Right lobe of liver (tissue), 6 donors: ENCODE measurements at places on chromosomes 5 and 9. TPM values are rescaled to one million over a fixed set of nuclear protein-coding genes. Genes with fewer than 3 reads are reported as not detected.
A peak's percentile ranks its signal among the peaks of the same experiment; 100 is the strongest.

DNA sequence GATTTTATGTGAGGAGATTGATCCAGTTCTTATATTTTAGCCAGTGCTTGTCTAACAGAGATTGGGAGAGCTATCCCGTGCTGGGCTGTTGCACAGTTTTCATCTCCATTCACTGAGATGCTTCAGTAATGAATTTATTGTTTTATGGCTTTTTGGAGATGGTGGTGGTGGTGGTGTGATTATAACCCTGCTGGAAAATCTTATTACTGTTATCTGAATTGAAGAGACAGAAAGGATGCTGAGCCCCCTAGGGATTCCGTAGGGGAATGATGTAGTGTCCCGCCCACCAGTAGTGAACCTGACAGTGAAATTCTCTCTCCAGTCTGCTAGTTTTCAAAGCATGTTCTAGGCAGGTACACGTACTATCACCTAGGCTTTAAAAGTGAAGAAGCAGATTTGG lies 1.9 kb downstream of the RAI14 start:
- DNase-seq = no peak
- H3K27ac ChIP-seq = no peak overlapping the region
- no peaks in the 10 kb centered on the region for H3K36me3 ChIP-seq
- no peaks in the 10 kb centered on the region for H3K27me3 ChIP-seq

The TMEFF1 gene
- total RNA-seq = not detected

DNA sequence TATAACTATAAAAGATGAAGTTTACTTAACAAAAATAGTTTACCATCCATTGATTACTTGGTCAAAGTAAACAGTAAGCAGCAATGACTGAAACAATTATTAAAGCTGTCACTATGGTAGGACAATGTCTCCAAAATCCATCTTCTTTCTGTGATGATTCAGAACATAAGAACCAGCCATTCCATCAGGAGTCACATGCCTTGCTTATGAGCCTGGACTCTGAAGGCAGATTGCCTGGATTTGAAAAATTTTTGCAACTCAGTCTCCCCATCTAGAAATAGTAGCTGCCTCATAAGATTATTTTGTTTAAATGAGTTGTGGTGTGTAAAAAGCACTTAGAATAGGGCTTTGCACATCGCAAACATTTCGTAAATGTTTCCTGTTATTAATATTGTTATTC lies 136.2 kb downstream of the LIFR start:
- no peaks in the 10 kb centered on the region for H3K4me1 ChIP-seq
- no peak overlapping the region for H3K4me3 ChIP-seq
- H3K27me3 ChIP-seq = no peaks in the 10 kb centered on the region
- H3K36me3 ChIP-seq = no peaks in the 10 kb centered on the region
- no peak for DNase-seq

- no peak for DNase-seq
- H3K36me3 ChIP-seq = no peaks in the 10 kb centered on the region
- H3K4me3 ChIP-seq = no peak overlapping the region
- no peaks in the 10 kb centered on the region for H3K27me3 ChIP-seq
- no peaks in the 10 kb centered on the region for H3K4me1 ChIP-seq
These were observed 55.0 kb downstream of the RASGEF1C start for GRCh38 chr5:180153991-180154390.

DNA sequence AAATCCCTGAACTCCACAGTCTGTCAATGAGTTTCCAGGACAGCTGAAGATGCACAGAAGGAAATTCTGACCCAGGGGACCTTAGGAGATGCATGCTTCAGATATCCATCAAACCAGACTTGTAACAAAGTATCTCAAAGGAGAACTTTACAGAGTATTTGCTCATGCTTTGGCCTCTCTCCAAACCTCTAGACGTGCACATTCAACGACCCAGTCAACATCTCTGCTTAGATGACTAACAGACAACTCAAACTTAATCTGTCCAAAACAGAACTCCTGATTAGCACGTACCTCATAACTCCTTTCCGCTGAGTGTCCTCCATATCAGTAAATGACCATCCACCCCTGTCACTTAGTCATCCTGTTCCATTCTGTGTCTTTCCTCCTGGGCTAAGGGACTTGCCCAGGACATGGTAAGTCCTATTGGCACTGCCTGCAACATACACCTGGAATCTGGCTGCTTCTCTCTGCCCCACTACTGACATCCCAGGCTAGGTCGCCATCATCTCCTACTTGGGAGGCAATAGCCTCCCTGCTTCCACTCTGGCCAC lies 107.4 kb downstream of the LMNB1 start:
- no peak overlapping the region for H3K4me3 ChIP-seq
- H3K4me1 ChIP-seq = no peaks in the 10 kb centered on the region
- no peak for DNase-seq

DNA sequence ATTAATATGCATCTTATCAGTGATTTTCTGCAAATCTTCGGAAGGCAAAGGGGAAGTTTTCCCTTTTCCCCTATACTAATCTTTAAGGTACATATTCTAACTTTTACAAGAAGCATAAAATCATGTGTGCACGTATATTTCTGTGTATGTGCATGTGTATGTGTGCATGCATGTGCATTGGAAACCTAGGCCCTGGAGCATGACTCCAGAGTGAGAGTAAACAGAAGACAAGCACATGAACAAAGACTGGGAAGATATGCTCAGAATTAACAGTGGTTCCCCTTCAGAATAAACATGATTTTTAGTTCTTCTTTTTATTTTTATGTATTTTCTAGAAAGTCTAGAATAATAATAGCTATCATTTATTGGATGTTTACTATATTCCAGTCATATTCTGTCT lies 10.9 kb upstream of the SELENOP start:
- H3K27ac ChIP-seq = no peak overlapping the region
- H3K4me3 ChIP-seq = no peak overlapping the region
- H3K36me3 ChIP-seq = no peaks in the 10 kb centered on the region
- DNase-seq = no peak
- H3K4me1 ChIP-seq = no peaks in the 10 kb centered on the region

DNA sequence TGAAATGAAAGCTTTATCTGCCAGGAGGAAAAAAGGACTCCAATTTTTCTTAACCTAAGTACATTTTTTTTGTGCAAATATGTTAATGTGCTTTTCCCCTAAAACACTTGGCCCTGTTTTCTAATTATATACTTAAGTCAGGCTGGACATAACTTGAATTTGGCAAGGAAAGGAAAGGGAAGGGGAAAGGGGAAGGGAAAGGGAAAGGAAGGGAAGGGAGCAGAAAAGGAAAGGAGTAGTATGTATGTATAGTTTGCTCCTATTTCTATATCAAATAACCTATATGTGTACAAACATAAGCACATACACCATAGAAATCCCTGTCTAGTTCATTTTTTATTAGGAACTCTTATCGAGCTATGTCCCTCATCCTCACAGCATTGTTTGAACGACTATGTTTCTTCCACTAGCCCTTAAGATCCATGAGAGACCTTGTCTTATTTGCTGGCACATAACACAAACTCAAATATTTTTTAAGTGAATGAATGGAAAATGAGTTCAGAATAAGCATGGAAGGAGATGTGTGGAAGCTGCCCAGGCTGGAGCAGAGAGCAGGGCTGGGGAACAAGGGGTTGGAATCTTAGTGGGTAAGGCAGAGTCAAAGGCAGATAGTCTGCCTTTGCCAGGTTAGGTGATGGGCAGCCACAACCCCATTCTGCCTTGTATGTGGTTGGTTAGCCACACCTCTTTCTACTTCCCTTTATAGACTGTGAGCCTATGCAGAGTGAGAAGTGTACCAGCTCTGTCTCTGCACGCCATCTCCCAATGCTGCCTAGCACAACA lies 70.0 kb downstream of the KLHL3 start:
- H3K27ac ChIP-seq = peak overlapping the region; percentile 80
- H3K36me3 ChIP-seq = no peaks in the 10 kb centered on the region
- DNase-seq = no peak

- H3K27ac ChIP-seq = no peak overlapping the region
- no peak for DNase-seq
- H3K36me3 ChIP-seq = no peaks in the 10 kb centered on the region
- H3K4me3 ChIP-seq = no peak overlapping the region
- no peaks in the 10 kb centered on the region for H3K4me1 ChIP-seq
- no peaks in the 10 kb centered on the region for H3K27me3 ChIP-seq
These were observed 586.3 kb downstream of the PTPRD start for GRCh38 chr9:10026443-10026984.

GRCh38 chr5:141778206-141778605 lies 96.2 kb upstream of the ARAP3 start:
- H3K36me3 ChIP-seq = no peaks in the 10 kb centered on the region
- no peak overlapping the region for H3K4me3 ChIP-seq
- H3K27me3 ChIP-seq = no peaks in the 10 kb centered on the region

The NOXA1 gene
- 4.8 TPM for total RNA-seq
